ENCODE measurements at places on chromosomes 7 and 10.
A peak's percentile ranks its signal among the peaks of the same experiment; 100 is the strongest.

- H3K36me3 ChIP-seq, result peaks cover 39% of the 10 kb centered on the region
- DNase-seq, result no peak
- peaks cover 34% of the 10 kb centered on the region for H3K4me1 ChIP-seq
- H3K27me3 ChIP-seq, result no peaks in the 10 kb centered on the region
- H3K4me3 ChIP-seq, result no peak overlapping the region
These were observed 4.6 kb downstream of the BRI3 start for GRCh38 chr7:98286093-98286539.

GRCh38 chr10:70323697-70324338 lies 40.0 kb upstream of the NPFFR1 start:
- no peaks in the 10 kb centered on the region for H3K27me3 ChIP-seq
- no peak for DNase-seq
- no peak overlapping the region for H3K4me3 ChIP-seq
- H3K4me1 ChIP-seq, result peaks cover 24% of the 10 kb centered on the region
- H3K27ac ChIP-seq, result peak overlapping the region; percentile 40

DNA sequence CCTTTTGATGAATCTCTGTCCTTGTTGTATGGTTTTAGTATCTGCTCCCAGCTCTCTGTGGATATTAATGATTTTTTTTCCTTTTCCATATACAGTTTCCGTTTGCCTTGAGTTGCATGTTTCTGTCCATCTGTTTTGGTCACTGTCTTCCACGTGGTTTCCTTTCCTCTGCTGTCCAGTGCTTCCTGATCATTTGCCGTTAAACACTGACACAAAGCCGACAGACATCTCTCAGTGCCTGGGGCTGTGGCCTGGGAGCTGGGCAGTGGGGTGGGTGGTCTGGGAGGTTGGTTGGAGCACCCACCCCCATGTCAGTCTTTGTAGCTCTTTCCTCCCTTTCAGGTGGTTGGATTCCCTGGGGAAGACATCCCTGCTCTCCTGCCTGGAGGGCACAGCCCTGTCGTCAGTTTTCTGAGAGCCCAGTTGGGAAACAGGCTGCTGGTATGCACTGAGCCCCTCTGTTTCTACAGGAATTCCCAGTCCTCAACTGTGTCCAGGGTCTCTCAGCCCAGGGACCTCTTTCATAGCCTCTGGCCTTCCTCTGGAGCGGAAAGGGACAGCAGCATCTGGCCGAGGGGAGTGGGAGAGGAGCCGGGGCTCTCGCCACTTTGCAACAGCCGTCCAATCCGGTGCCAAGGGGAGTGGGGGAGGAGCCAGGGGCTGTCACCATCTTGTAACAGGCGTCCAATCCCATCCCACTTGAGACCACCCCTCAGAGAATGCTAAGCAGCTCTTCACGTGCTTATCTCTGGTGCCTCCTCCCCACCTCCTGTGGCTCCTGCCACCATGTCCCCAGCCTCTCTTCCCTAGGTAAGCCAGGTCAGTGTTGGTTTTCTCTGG lies 26.7 kb upstream of the MKI67 start:
- H3K36me3 ChIP-seq, result no peaks in the 10 kb centered on the region
- peaks cover 3% of the 10 kb centered on the region for H3K27me3 ChIP-seq
- H3K4me3 ChIP-seq, result no peak overlapping the region
- peaks cover 4% of the 10 kb centered on the region for H3K4me1 ChIP-seq
- DNase-seq, result no peak
- no peak overlapping the region for H3K27ac ChIP-seq

- DNase-seq, result no peak
- no peak overlapping the region for H3K27ac ChIP-seq
- H3K36me3 ChIP-seq, result no peaks in the 10 kb centered on the region
- no peak overlapping the region for H3K4me3 ChIP-seq
- H3K4me1 ChIP-seq, result peaks cover 20% of the 10 kb centered on the region
These were observed 394.6 kb downstream of the SDK1 start for GRCh38 chr7:3695602-3696001.

DNA sequence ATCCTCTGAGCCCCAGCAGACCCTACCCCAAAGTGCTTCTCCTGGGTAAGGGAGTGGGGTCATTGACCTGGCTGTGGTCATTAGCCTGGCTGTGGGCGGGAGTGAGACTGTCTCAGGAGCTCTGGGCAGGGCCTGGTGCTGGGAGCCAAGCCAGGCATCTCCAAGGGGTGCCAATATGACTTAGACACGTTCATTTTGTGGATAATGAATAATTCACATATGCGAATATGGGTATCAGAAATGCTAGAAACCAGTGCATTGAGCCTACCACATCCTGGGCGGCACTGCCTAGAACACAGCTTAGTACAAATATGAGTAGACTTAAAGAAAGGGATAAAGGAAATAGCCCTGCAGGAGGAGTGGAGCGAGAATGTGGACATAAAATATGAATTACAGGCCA lies 14.4 kb upstream of the SRRM3 start:
- H3K4me3 ChIP-seq, result no peak overlapping the region
- no peak overlapping the region for H3K27ac ChIP-seq
- DNase-seq, result no peak
- H3K36me3 ChIP-seq, result no peaks in the 10 kb centered on the region

DNA sequence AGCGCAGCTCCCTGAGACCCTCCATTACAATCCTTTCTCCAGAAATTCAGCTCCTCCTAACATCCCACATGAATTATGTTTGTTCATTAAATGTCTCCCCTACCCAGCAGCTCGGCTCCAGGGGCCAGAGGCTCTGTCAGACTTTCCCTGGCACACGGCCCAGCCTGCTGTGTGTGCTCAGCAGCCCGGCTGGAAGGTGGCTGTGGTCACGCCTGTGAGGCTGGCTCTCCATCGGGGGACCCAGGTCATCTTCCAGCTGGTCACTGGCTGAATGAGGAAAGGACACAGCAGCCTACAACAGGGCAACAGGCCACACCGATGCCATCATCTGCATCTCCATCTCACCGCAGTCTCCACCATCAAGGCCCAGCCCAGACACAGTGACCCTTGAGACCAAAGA lies 219.8 kb downstream of the MAD1L1 start:
- DNase-seq, result no peak
- H3K27ac ChIP-seq, result no peak overlapping the region
- no peaks in the 10 kb centered on the region for H3K4me1 ChIP-seq
- H3K36me3 ChIP-seq, result peaks cover 18% of the 10 kb centered on the region
- H3K27me3 ChIP-seq, result no peaks in the 10 kb centered on the region
- H3K4me3 ChIP-seq, result no peak overlapping the region

GRCh38 chr7:115722302-115722977 lies 308.1 kb downstream of the TFEC start:
- H3K27me3 ChIP-seq, result no peaks in the 10 kb centered on the region
- peaks cover 3% of the 10 kb centered on the region for H3K4me1 ChIP-seq
- H3K27ac ChIP-seq, result no peak overlapping the region
- H3K4me3 ChIP-seq, result no peak overlapping the region
- no peak for DNase-seq

GRCh38 chr10:69123306-69123746 lies 652 bp upstream of the VPS26A start:
- no peak for DNase-seq
- peak overlapping the region; percentile 88 for H3K4me3 ChIP-seq
- H3K36me3 ChIP-seq, result peaks cover 6% of the 10 kb centered on the region
- H3K27me3 ChIP-seq, result no peaks in the 10 kb centered on the region

DNA sequence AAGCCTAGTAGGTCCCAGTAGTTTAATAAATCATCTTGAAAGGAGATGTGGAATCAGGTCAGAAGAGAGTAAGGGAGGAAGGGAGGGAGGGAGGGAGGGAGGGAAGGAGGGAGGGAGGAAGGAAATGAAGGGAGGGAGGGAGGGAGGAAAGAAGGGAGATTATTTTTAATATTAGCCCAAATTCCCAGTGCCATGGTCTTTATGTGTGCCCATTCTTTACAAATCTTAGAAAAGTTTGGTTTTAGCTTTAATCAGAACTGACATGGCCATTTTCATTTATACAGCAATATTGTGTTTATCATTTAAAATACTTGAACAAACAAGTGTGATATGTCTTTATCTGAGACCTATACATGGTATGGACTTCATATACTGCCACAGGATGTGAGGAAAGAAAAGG lies 86.8 kb downstream of the GAD2 start:
- no peak overlapping the region for H3K4me3 ChIP-seq
- H3K36me3 ChIP-seq, result no peaks in the 10 kb centered on the region
- H3K27ac ChIP-seq, result no peak overlapping the region

DNA sequence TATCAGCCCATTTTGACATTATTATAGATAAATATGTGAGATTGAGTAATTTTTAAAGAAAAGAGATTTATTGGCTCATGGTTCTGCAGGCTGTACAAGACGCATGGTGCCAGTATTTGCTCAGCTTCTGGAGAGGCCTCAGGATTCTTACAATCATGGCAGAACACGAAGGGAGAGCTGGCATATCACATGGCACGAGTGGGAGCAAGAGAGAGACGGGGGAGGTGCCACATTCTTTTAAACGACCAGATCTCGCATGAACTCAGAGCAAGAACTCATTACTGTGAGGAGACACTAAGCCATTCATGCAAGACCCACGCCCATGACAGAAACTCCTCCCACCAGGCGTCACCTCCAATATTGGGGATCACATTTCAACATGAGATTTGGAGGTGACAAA lies 40.1 kb upstream of the ZNF488 start:
- H3K27me3 ChIP-seq, result no peaks in the 10 kb centered on the region
- H3K4me3 ChIP-seq, result no peak overlapping the region
- no peaks in the 10 kb centered on the region for H3K4me1 ChIP-seq
- no peaks in the 10 kb centered on the region for H3K36me3 ChIP-seq

GRCh38 chr7:66206119-66206933 lies 1.2 kb downstream of the TPST1 start:
- peaks cover 18% of the 10 kb centered on the region for H3K27me3 ChIP-seq
- H3K4me1 ChIP-seq, result peaks cover 36% of the 10 kb centered on the region
- peaks cover 5% of the 10 kb centered on the region for H3K36me3 ChIP-seq
- DNase-seq, result no peak

DNA sequence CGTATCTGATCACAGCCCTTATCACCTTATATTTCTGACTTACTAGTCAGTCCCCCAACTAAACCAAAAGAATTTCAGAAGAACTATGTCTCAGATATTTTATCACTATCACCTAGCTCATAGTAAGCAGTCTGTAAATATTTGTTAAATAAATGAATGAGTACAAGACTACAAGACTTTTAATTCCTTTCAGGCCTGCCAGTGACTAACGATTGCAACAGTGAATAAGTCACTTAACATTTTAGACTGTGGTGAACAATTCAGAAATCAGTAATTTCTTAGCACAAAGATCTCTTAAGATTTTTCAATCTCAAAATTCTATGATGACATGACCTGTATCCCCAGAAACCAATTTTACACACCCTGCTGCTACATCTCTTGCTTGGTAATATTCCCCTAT lies 162.2 kb downstream of the IMMP2L start:
- H3K27ac ChIP-seq, result no peak overlapping the region
- DNase-seq, result no peak
- no peak overlapping the region for H3K4me3 ChIP-seq
- peaks cover 8% of the 10 kb centered on the region for H3K36me3 ChIP-seq
- no peaks in the 10 kb centered on the region for H3K27me3 ChIP-seq

DNA sequence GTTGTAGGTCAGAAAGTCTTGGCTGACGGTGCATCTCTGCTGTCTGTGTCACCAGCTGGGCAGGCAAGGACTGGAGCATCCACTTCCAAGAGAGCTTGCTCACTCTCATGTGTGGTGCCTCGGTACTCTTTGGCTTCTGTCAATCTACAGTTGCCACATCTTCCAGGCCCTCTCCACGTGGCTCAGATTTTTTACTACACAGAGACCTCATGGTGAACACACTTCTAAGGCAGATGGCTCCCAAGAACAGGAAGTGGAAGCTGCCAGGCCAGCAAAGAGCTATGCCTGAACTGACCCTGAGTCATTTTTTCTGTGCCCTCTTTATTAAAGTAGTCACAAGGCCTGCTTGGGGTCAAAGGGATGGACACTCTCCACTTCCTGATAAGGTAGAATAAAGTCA lies 351.5 kb upstream of the AUTS2 start:
- no peaks in the 10 kb centered on the region for H3K36me3 ChIP-seq
- H3K4me1 ChIP-seq, result no peaks in the 10 kb centered on the region
- DNase-seq, result no peak

DNA sequence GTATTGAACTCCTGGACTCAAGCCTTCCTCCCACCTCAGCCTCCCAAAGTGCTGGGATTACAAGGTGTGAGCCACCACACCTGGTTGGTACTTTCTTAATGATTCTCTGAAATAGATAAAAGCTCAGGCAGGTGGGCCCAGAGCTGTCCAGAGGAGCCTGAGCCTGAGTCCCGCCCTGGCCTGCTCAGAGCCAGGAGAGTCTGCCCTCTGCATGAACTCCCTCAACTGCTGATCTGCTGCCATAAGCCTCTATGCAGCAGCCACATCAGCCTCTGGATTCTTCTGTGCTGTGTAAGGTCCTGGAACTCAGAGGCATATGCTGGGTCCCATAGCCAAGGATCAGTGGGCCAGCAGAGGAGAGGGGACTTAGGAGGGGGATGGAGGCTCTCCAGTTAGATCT lies 23.1 kb upstream of the DDIT4 start:
- peak overlapping the region; percentile 78 for H3K27ac ChIP-seq
- H3K27me3 ChIP-seq, result no peaks in the 10 kb centered on the region
- H3K4me3 ChIP-seq, result peak overlapping the region; percentile 27
- no peaks in the 10 kb centered on the region for H3K36me3 ChIP-seq
- no peak for DNase-seq
